ENCODE measurements at places on chromosomes 7 and 10.

GRCh38 chr7:50588937-50589336 lies 23.7 kb upstream of the DDC start:
- DNase-seq: no peak

- DNase-seq: no peak
Observed at GRCh38 chr10:111973306-111973705, 210.3 kb downstream of the GPAM start.

DNA sequence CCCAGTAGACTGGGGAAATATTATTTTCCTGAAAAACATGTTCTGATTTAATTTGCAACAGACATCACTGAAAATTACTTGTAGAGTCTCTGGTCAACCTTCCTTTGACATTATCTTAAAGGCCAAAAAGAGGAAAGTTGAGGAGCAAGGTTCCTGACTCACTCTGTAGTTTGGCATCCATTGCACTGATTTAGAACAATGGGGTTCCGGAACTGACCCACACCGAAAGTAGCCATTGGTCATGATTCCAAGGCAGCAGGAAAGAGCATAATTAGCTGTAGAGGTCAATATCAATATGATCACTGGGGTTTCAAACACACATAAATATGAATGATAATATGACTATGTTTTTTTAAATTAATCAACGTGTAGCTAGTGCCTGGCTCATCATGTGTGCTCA lies 65.8 kb downstream of the DNMBP start:
- DNase-seq: no peak

GRCh38 chr10:103843854-103844570 lies 11.4 kb downstream of the SH3PXD2A start:
- DNase-seq: no peak

GRCh38 chr7:137519181-137519691 lies 175.7 kb upstream of the PTN start:
- DNase-seq: no peak

DNA sequence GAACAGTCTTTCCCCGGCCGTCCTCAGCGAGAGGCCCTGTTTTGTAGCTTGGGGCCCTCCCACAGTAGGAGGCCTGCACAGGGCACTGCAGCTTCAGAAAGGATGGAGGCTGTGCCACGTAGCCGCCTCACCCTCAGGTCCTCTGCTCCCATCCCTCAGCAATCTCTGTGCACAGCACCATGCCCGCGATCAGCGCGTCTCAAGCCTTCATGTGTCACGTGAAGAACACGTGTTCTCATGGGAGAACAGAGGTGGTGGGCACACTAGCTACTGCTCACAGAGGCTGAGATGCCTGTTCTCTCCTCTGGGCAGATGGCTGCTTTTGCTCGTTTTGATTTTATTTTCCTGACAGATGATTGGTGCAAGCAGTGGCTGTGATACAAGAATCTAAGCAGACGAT lies 8.5 kb upstream of the SHH start:
- no peak for DNase-seq

DNA sequence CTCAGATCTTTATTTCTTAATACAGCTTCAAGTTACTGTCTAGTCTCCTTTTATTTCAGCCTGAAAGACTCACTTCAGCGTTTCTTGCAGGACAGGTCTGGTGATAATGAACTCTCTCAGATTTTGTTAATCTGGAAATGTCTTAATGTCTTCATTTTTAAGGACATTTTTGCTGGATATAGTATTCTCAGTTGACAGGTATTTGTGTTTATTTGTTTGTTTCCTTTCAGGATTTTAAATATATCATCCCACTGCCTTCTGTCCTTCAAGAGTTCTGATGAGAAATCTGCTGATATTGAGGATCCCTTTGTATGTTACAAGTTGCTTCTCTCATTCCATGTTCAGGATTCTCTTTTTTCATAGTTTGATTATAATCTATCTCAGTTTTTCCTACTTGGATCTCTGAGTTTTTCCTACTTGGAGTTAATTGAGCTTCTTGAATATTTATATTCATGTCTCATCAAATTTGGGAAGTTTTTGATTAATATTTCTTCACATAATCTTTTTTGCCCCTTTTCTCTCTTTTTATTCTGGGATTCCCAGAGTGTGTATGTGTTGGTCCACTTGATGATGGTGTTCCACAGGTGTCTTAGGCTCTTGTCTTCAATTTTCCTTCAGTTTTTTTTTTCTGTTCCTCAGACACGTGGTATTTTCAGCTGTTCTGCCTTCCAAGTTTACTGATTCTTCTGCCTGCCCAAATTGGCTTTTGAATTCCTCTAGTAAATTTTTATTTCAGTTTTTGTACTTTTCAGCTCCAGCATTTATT lies 49.9 kb downstream of the PTEN start:
- no peak for DNase-seq

DNA sequence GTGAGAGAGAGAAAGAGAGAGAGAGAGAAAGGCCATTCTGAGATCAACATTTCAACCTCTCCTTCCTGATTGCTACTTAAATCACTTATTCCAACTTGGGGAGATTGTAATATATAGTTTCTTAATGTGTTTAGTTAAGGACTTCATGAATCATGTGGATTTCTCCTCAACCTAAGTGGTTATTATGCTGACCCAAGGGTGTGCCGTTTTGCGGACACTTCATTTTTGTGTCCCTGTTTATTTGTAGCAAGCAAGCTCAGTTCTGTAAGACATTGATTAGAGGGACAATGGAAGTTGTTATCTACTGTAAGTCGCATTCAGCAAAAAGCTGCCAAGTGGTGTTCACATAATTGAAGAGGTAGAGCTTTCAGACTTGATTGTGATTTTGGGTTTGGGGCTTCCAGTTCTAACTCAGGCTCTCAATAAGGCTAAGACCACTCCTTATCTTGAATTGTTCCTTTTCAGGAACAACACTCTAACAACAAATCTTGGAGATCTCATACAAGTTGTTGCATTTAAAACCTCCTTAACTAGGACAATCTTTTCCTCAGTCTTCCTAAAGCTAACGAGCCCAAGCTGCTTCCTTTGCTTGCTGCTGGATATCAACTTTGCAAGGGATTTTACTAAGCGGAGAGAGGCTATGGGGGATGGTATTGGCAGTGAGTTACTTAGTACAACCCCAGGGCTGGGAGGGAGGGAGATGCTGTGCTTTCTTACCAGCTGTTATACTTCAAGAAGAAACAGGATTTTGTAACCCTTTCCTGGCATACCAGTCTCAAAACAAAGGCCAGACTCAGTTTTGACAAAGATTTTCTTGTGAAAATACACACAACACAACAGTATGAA lies 19.8 kb upstream of the COL1A2 start:
- DNase-seq: no peak

DNA sequence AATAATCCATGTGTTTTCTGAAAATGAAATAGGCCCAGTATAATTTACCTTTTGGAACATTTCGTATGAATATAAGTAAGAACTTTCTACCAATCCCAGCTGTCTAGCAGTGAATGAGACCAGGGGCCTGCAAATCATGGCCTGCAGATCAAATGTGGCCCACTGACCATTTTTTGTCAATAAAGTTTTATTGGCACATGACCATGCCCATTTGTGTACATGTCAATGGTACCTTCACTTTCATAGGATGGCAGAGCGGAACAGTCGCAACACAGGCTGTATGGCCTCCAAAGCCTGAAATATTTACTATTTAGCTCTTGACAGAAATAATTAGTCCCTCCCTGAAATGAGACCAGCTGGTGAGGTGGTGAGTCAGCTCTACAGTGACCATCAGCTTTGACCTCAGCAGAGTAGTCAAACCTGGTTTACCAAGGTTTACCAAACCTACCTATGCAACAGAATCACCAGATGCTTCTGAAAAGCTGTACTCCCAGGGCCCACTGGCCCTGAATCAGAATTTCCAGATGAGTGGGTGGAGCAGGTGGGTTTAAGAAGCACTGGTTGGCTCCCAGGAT lies 13.8 kb upstream of the C10orf90 start:
- no peak for DNase-seq

- DNase-seq: no peak
Observed at GRCh38 chr7:124762611-124763143, 2.9 kb downstream of the GPR37 start.

DNA sequence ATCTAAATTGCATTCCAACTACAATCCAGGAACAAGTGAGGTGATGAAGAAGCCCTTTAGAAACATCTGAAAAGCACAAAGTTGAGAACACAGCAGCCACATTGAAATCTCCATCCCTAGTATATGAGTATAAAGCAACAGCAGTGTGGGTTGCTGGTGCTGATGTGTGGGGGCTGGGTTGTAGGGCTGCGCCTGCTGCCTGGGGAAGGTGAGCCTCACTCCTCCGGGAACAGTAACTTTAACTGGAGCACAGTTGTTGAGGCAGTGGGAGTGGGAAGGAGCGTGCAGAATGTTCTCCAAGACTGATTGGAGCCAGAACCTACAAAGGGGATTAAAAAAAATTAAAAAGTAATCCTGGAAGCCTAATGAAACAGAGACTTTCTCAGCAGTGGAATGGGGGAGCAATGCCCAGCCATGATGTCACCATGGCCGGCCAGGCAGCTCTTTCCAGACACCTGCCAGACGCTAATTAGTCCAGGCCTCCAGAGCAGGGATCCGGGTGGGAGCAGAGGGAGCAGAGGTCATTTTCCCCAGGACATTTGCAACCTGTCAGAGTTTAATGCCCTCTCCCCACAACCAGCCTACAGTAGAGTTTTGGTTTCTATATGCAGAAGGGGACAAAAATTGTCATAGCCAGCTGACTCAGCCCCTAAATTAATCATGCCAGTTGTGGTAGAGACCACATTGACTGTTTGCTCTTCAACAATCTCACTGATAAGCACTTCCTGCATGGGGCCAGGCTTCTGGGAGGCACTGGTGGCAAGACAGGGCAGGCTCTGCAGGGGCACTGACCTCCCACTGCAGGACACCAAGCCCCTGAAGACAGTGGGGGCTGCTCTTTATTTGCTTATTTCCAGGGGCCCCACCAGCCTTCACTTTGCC lies 133.0 kb upstream of the ZNF32 start:
- DNase-seq: no peak

DNA sequence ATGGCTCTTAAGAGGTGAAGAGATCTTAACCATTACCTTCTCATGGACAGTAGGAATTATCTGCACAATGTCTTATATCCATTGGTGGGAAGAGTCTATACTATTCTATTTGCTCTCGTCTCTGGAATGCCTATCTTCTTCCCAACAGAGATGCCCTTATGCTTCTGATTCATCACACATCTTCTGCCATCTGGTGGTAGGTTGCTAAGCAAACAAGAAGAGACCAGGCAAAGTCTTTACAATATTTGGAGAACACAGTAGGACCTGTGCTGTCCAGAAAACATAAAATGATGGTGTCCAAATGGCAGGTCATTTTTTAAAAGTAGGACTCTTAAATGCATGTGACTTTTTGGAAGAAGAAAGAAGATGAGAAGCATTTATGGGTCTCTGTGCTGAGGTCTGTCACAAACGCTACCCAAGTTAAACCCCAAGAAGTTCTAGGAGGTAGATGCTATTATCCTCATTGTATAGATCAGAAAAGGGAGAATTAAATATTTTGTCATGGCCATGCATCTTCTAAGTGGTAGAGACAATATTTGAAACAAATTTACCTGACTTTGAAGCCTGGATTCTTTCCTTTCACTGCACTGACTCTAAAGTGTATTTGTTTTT lies 67.8 kb upstream of the NXPH1 start:
- no peak for DNase-seq

DNA sequence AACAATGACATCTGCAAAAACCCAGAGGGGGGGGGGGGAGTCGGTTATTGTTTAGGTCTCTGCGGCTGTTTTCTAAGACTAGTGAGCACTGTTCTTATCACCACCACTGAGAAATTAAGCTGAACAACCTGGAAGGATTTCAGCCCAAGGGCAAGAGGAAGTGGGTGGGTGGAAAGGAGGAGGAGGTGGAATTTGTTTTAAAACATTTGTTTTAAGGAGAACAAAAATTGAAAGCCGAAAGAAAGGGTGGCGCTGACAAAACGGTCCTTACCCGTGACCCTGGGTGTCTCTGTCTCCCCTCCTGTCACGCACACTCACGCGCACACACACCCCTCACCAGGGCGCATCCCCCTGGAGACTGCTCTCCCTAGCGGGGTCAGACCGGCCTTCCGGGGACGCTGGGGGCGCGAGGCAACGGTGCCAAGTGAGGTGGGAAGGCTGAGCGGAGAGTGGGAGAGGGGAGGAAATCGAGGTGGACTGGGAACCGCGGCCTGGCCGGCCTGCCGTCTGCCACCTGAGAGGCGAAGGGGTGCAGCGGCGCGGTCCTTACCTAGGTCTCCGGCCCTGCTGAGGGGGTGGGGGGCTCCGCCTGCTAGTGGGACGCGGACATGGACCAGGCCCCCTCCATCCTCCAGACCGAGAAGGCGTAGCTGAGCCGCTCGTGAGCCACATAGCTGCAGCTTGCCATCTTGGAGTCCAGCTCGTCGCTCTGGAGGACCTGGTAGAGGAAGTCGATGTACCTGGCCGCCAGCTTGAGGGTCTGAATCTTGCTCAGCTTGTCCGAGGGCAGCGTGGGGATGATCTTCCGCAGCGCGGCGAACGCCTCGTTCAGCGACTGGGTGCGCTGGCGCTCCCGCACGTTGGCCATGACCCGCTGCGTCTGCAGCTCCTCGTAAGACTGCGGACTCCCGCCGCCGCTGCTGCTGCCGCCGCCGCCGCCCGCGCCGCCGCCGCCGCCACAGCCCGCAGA lies 1.0 kb downstream of the TWIST1 start:
- no peak for DNase-seq

- no peak for DNase-seq
Observed at GRCh38 chr7:317643-318405, 27.9 kb downstream of the FOXL3 start.

- no peak for DNase-seq
Observed at GRCh38 chr10:2985729-2986232, 81.6 kb upstream of the PFKP start.

GRCh38 chr10:60901561-60902235 lies 42.3 kb downstream of the RHOBTB1 start:
- no peak for DNase-seq

DNA sequence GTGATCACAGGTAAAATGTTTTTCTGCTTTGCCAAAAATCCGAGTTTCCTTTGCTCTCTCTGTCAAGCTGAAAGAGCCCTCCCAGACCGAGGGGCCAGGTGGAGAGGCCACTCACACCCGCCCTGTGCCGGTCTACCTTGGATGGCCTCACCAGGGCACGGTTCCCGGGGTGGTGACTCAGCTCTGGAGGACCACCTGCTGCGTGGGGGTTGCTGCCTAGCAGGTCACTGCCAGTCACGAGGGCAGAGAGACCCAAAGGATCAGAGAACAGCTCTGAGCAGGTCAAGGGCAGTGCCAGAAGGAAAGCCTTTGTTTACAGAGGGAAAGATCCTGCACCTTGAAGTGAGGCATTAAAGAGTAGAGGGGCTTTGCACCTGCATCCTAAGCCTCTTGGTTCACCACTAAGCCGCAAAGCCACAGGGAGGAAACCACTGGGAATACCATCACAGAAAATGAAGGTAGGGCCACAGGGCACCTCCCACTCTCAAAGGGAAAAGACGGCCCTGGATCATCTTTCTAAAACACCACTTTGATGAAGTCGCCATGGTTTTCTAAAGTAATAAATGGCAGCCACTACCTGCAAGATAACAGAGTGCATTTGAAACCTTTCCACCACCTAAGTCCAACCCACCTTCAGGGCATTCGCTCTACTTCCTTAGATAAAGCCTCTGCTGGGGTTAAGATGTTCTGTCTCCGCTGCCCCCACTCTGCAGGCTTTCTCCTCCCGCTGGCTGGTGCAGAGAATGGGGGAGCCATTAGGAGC lies 160.3 kb upstream of the KLF14 start:
- DNase-seq: no peak
